Neural crest cell (in vitro differentiated cells): ENCODE measurements at places on chromosomes 1 and 21.
A peak's percentile ranks its signal among the peaks of the same experiment; 100 is the strongest.

DNA sequence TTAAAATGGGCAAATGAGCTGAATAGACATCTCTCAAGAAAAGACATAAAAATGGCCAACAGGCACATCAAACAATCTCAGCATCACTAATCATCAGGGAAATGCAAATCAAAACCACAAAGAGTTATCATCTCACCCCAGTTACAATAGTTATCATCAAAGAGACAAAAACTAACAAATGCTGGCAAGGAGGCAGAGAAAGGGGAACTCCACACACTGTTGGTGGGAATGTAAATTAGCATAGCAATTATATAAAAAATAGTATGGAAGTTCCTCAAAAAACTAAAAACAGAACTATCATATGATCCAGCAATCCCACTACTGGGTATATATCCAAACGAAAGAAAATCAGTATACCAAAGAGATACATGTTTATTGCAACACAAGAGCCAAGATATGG, 68.7 kb downstream of the DENND1B start:
- no peak for DNase-seq

DNA sequence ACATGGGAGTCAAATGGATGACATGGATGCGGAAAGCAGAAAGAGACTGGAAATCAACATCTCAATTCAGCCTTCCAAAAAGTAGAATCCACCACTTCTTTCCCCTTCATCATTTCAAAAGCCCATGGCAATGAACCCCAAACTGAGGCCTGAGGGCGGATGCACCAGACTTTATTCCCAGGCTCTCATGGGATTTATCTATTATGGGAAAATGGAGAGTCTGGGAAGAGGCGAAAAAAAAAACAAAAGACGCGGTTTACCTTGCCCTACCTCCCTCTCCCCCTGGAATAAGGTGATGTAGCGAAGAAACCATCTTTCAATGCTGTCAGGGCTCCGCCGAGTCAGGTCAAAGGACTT, 624 bp downstream of the KIFAP3 start:
- no peak for DNase-seq

DNA sequence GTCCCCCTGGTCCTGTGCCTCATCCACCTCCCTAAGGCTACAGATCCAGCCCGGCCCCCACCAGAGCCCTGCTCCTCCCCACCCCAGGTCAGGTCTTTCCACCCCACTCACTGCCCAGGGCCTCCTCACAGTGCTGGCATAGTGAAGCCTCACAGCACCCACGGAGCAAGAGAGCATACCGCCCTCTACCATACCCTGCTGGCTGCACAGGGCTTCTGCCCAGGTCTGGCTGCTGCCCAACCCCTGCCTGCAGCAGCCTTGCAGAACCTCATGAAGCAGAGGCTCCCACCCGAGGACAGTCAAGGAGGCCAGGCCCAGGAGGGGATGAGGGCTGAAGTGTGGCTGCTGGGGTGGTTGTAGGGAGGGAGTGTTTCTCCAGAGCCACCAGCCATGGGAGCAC, 19.7 kb upstream of the ARF1 start:
- DNase-seq: no peak

DNA sequence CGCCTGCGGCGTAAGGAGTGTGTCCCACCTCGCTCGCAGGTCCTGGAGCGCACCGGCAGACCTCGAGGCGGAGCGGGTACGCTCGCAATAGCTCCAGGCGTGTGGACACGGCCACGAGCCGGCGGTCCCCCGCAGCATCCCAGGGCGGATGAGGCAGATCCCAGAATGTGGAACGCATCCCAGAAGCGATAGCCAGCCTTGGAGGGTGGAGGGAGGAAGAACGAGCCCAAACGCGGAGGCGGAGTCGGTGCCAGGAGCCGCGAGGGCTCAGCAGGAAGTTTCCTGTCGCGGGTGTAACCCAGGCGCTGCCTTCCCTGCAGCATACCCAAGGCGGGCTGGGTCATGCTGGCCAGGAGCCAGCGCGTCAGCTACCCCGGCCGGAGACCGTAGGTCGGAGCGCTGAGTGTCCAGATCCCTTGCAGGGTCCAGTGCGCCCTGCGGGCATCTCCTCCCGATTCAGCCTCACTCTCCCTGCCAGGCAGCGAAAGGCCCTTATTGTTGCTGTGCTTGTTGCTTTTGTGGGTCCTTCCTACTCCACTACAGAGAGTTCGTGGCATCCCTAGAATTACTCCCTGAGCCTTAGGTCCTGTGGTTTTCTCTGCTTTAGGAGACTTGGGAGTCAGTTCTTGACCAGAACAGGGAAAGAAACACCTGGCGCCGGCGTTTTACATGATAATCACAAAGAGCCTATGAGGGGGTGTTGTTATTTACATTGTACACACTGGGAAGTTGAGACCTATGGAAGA, 27.7 kb downstream of the STYXL2 start:
- peak; percentile 34 for DNase-seq

GRCh38 chr1:34296059-34296458, 119.4 kb downstream of the C1orf94 start:
- DNase-seq: no peak

DNA sequence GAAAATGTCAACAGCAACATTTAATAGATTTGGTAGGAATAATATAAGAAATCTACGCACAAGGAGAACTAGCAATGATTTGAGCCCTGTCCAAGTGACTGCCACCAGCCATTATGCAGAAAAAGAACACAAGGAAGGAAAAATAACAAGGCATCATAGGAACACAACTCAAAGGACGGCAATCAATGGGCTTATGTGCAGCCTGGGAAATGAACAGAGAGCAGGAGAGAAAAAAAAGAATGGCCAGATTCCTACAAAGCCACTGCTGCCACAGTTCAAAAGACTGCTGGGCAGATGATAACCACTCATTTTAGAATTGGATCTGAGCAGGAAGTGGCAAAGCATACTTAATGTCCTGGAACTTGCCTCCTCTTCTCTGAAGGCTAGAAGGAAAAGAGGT, 274.3 kb upstream of the CAMK1G start:
- DNase-seq: no peak

DNA sequence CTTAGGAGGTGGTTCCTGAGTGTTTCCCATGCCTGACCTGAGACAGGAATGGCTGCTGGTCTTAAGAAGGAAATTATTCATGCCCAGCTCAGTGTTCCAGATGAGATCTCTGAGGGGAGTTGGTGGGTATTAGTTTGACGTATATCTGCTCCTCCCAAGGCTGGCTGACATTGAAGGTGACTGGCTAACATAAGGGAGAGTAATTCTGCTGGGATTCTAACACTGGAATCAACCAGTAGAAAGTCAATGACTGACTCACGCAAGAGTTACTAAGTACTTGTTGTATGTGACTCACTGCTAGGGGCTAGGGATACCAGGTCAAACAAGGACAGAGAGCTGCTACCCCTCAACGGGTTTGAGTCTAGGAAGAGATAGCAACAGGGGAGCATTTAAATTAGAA, 177.3 kb downstream of the CACNA1E start:
- no peak for DNase-seq

DNA sequence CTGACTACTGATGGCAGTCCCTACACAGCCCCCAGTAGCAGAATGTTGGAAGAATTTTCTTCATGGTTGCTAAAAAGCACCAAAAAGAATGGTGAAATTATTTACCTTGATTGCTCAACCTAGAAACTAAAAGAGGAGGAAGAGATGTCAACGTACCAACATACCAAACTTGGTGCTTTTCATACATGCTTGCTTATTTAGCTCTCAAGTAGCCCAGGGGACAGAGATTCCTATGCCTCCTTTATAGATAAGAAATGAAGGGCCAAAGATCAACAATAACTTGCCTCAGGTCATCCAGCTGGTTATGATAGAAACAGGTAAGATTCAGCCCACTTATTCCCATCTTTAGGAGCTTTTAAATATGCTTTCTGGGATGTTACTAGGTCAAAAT, 170.6 kb downstream of the PIGK start:
- no peak for DNase-seq

DNA sequence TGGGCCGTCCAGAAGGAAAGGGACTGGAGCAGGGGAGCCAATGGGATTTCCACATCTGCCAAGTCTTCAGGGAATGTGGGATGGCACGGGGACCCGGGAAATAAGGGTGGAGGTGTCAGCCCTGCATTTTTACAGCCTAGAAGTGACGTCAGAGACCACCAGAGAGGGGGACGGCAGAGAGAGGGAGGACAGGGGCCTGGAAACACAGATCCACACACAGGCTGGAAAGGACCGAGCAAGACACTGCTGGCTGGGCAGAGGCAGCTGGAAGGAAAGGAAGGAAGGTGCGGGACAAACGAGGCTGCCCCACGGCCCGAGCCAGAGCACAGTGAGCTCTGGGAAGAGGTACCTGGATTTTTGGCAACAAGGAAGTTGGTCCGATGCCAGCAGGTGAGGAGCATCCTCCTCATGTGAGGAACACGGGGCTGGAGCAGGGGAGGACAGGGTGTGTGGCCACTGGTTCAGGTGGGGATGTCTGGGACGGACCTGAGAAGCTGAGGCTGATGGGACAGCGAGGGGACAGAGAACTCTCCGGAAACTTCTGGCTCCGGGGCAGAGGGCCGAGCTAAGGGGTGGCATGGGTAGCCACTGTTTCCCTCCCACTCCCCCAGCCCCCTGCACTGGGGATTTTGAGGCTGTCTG, 138.3 kb downstream of the PGBD5 start:
- DNase-seq: no peak

DNA sequence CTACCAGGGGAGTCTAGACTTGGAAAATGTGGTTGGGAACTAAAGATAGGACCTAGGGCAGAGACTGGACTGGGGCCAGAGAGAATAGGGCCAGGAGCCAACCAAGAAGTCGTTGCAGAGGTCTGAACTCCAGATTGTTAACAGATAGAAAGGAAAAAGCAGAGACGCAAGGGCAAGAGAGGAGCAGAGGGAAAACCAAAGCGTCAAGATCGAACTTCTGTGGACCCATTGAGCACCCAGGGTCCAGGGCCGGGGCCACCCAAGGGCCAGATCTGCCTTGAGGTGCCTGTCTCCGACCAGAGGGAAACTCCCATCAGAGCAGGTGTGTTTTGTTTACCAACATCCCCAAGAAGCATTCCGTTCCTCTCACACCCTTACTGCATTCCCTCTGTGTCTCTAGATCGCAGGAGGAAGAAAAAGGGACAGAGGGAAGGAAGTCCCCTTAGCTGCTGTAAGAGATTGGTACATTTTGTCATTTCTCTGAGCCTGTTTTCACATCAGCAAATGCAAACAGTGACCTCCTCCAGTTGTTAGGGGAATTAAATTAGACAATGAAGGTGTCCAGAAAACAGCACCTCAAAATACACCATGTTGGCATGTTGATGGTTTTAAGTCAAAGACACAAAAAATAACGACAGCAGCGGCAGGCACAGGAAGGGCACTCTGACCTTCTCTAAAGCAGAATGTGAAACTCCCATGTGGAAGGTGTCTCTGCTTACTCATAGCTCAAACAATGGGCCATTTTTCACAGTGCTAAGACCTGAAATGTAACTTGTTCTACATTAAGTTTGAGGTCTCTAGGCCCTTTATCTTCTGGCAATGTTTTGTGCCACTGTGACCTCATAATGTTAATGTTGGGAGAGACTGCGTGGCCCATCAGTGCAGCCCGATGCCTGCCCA, 105.8 kb upstream of the RAB4A start:
- DNase-seq: no peak

GRCh38 chr1:159860456-159860855, 2.0 kb downstream of the VSIG8 start:
- DNase-seq: no peak

GRCh38 chr1:6342056-6342455, 51.5 kb downstream of the ACOT7 start:
- no peak for DNase-seq

GRCh38 chr1:228478912-228479711, 8.1 kb upstream of the RNF187 start:
- no peak for DNase-seq

- no peak for DNase-seq
These were observed 62.1 kb downstream of the MEF2D start for GRCh38 chr1:156438278-156438987.

DNA sequence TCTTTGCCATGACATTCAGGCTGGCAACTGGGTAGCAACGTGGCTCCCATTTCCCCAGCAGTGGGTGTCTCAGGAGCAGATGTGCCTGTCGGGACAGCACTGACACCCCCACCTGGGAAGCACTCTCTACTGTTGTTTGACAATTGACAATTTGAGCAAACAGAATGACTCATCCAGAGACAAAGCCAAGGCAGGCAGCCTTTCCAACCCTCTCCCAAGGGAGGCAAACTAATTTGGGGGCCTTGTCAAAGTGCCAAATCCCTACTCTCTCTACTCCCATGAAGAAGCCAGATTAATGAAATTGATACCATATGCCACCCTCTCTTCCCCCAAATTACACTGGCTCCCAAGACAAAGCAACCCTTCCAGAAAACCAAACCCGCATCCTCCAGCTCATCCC, 65.6 kb downstream of the GRIK3 start:
- DNase-seq: no peak
